ENCODE measurements at places on chromosomes 1 and 21.

DNA sequence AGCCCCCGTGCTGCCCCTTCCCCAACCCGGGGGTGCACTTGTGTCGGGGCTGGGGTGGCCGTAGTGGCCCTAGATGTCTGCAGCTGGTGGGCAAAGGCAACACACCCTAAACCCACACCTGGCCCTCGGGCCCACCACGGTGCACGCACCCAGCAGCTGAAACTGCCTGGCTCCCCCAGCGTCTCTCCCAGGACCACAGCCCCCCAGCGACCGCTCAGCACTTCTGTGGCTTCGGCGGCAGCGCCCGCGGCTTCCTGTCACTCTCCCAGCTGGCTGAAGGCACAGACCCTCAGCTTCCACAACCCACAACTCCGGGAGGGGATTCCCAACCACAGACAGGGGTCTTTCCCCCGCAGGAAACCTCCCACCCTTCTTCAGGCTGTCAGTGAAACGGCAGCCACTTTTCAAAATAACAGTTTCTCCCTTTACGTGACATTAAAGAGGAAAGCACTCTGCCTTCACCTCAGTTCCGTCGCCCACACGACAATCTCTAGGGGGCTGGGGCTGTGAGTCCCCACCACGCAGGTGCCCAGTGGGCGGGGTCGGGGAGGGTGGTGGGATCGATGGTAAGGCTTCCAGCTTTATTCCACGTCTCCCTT lies 40.7 kb upstream of the COL6A2 start:
- DNase-seq = no peak

DNA sequence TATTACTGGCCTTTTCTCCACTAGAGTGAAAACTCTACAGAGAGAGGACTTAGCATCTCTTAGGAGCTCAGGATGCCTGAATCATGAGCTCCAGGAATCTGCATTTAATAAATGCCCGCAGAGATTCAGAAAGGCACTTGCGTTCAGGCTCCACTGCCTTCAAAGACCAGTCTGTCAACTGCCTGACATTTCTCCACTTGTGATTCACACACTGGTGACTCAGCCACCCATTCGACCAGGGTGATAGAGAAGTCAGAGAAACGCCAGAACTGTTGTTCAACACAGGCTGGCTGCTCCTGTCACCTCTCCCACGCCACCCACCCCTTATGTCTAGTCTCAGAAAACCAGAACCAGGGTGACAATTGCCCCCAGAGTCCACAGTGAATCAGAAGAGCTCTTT lies 26.9 kb upstream of the LBR start:
- no peak for DNase-seq

DNA sequence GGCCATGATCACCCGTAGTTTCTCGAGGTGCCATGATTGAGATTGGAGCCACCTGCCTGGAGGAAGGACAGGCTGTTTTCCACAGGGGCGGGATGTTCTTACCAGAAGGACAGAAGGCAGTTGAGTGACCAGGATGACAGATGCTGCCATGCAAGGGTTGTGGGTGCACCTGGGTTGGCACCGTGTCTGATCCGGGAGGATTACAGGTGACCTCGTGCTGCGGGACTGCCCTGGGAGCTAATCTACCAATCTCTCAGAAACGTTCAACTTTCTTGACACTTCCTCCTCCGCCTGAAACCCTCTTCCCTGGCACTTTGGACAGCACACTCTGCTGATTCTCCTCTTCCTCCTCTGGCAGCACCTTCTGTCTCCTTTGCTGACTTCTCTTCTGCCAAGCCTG lies 13.8 kb upstream of the SLC6A9 start:
- DNase-seq = no peak

GRCh38 chr21:17616831-17617230 lies 4.1 kb upstream of the BTG3 start:
- no peak for DNase-seq

GRCh38 chr1:65009176-65009575 lies 42.8 kb upstream of the JAK1 start:
- DNase-seq = no peak

DNA sequence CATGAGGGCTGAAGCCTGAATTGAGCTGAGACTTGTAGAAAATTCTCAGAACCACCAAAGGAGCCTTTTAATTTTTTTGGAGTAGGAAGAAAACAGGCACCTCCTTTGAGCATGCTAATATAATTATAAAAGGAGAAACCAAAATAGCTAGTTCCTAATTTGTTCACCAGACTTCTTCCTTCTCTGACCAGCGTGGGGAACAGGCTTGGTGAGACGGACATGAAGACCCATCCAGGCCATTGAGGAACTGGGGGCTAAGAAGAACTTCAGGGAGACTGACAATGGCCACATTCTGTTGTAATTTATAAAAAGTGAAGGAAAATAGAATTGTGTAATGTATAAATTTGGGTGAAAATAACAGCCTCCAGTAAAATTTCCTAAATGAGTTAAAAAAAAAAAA lies 62.6 kb downstream of the MAN1C1 start:
- DNase-seq = no peak

- no peak for DNase-seq
Measured at GRCh38 chr1:25631750-25632485, 15.3 kb downstream of the MAN1C1 start.

- DNase-seq = no peak
Measured at GRCh38 chr1:43587594-43587993, 56.9 kb downstream of the PTPRF start.

GRCh38 chr1:176199707-176200106 lies 7.4 kb downstream of the COP1 start:
- DNase-seq = no peak

GRCh38 chr1:223712850-223713474 lies 623 bp downstream of the CAPN2 start:
- no peak for DNase-seq

DNA sequence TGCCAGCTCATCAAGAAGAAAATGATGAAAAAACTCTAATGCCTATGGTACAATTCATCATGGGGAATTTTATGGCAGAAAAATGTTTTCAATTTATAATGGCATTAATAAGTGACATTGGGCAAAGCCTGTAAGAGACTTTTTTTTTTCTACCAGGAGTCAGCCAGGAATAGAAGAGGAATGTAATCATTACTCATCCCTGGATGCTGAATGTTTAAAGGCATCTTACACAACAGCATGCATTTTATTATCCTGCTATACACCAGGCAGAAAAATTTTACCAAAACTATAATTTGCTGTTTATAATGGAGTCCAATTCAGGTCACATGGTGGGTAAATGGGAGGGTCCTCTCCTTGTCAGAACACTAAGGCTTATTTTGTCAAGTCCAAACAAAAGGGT lies 189.9 kb upstream of the BEND5 start:
- no peak for DNase-seq

- DNase-seq = no peak
Measured at GRCh38 chr1:211285196-211285595, 26.0 kb downstream of the RCOR3 start.

GRCh38 chr1:40435876-40436275 lies 14.4 kb upstream of the ZFP69B start:
- no peak for DNase-seq

- no peak for DNase-seq
Measured at GRCh38 chr1:110067893-110068645, 2.4 kb downstream of the ALX3 start.

DNA sequence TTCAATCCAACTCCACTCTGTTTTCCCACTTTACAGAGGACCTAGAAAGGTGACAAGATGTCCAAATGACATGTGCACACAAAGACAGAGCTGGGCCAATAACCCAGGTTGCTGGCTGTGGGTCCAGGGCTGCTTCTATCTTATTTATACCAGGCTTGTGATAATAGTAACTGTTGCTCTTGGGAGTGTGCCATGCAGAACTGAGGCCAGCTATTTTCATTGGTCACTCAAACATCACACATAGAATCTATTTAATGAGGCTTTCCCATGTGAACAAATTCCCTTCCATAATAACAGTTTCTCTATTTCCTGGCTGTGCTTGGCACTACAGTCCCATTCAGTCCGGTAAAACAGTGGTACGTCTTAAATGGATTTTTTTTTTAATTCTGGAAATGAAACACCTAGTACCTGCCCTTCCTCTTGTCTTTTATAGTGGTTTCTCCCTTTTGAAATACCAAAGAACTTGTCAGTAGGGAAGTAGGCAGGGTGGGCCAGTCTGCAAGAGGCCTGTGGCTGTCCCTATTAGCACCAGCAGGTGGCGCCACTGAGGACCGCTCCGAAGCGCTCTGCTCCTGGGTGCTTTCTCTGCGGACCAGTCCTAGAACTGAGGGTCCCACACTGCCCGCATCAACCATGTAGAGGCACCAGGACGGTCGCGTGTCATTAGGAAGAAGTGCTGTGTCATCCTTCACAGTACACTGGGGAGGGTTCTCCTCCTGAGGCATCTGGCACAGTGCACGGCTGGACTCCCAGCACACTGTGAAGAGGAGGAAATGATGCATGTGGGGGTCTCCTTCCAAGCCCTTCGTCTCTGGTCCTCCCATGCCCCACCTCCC lies 52.1 kb downstream of the GPR161 start:
- peak; percentile 24 for DNase-seq

- DNase-seq = no peak
Measured at GRCh38 chr1:186496171-186496851, 35.4 kb upstream of the PDC start.

Measured in amygdala (tissue), 56 donors.